ENCODE measurements at places on chromosomes 12 and 14.

GRCh38 chr12:132322206-132323132 lies 6.9 kb downstream of the GALNT9 start:
- no peak for DNase-seq

GRCh38 chr14:102218688-102219087 lies 79.0 kb downstream of the WDR20 start:
- no peak for DNase-seq

- DNase-seq: no peak
These were observed 41.4 kb downstream of the RIMBP2 start for GRCh38 chr12:130674676-130675075.

DNA sequence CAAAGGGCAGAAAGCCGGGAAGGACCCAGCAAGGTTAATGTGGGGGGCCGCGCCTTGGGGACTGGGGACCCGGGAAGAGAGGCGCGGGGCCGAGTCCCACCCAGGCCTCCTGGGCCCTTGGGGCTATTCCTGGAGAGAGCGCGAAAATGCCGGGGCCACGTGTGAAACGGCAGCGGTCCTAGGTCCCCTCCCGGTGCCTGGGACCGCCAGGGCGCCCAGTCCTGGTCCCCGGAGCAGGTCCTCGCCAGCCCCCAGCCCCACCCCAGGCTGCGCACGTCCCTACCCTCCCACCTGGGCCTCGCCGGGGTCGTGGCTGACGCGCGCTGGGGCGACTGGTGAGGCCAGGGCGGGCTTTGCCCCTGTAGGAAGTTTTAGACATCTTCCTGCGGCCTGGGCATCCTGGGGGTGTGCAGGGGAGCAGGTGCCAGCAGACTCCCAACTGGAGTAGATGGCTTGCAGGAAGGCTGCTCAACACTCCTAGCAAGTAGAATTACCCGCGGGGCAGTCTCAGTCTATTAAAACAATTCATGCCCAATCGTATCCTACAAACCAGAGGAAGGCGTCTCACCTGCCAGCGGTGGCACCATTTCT lies 708 bp downstream of the FAR2 start:
- no peak for DNase-seq

GRCh38 chr12:7107636-7108002 lies 1.4 kb downstream of the C1RL start:
- DNase-seq: no peak

GRCh38 chr14:60106339-60106738 lies 14.6 kb downstream of the PCNX4 start:
- no peak for DNase-seq

GRCh38 chr12:67239061-67239460 lies 30.1 kb upstream of the CAND1 start:
- DNase-seq: no peak

- no peak for DNase-seq
These were observed 201.9 kb downstream of the PHETA1 start for GRCh38 chr12:111166779-111167540.

- no peak for DNase-seq
These were observed 25.4 kb upstream of the ALG10B start for GRCh38 chr12:38291160-38291559.

- DNase-seq: no peak
These were observed 129.9 kb upstream of the FRMD6 start for GRCh38 chr14:51521764-51522163.

DNA sequence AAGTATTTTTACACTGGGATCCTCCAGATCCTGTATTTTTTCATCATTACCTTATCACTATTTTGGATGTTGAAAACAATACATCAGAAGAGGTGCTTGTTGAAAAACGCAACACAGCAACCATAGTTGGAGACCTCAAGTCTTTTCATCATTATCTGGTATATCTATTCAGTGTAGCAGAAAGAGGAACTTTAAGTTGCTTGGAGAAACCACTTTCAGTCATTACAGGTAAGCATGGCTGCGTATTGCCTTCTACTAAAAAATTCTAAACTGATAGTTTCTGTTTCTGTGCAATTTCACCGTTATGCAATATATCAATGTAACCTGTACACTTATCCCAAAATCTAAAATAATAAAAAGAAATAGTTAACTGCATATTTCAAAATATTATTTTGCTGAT lies 32.2 kb upstream of the PTPRQ start:
- DNase-seq: no peak

DNA sequence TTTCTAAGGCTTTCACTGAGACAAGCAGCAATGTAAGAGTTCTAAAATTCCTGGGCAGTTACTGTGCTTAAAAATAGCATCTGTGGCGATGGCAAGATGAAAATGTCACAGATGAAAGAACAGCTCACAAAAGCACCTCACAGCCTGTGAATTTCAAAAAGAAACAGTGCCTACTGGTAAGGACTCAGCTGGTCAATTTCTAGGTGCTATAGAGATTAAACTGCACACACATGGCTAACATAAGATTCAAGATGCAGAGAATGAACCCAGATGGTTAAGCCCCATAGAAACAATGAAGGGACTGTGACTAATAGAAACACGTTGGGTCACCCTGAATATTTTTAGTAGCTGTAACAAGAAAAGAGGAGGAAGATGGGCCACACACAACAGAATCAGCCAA lies 12.0 kb upstream of the IL26 start:
- no peak for DNase-seq

- DNase-seq: no peak
These were observed 5.7 kb upstream of the VTI1B start for GRCh38 chr14:67680121-67680602.

GRCh38 chr14:84323978-84324377 lies 1206.0 kb upstream of the FLRT2 start:
- DNase-seq: no peak

DNA sequence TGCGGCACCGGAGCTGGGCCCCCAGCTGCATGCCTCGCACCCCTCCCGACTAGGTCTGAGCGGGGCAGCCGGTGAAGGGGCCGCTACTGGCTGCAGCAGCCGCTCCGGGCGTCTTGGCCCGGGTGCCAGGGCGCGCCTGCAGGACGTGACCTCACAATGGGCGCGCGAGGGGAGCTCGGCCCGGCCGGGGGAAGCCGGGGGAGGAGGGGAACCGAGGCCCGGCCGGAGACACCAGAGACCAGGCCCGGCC lies 353 bp downstream of the BAG5 start:
- no peak for DNase-seq

DNA sequence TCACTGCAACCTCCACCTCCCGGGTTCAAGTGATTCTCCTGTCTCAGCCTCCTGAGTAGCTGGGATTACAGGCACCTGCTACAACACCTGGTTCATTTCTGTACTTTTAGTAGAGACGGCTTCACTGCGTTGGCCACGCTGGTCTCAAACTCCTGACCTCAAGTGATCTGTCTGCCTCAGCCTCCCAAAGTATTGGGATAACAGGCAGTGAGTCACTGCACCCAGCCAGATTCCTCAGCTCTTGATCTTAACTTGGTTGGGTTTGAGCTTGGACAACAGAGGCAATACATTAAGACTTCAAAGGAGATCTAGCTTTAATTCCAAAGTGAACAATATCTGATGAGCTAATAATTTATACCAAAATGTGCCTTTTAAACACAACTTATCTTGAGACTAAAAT lies 5.6 kb downstream of the DAZAP2 start:
- DNase-seq: no peak

- no peak for DNase-seq
These were observed 499 bp upstream of the GXYLT1 start for GRCh38 chr12:42145197-42145549.

GRCh38 chr14:67285876-67286452 lies 44.7 kb downstream of the PALS1 start:
- DNase-seq: no peak

- DNase-seq: peak; percentile 22
These were observed 152.1 kb downstream of the ADGRD1 start for GRCh38 chr12:131105736-131106348.

GRCh38 chr14:79415726-79416125 lies 795.6 kb downstream of the DIO2 start:
- no peak for DNase-seq

GRCh38 chr12:102955926-102956737 lies 1.3 kb upstream of the ASCL1 start:
- DNase-seq: no peak

GRCh38 chr12:25734529-25735180 lies 181.6 kb upstream of the LMNTD1 start:
- DNase-seq: no peak

DNA sequence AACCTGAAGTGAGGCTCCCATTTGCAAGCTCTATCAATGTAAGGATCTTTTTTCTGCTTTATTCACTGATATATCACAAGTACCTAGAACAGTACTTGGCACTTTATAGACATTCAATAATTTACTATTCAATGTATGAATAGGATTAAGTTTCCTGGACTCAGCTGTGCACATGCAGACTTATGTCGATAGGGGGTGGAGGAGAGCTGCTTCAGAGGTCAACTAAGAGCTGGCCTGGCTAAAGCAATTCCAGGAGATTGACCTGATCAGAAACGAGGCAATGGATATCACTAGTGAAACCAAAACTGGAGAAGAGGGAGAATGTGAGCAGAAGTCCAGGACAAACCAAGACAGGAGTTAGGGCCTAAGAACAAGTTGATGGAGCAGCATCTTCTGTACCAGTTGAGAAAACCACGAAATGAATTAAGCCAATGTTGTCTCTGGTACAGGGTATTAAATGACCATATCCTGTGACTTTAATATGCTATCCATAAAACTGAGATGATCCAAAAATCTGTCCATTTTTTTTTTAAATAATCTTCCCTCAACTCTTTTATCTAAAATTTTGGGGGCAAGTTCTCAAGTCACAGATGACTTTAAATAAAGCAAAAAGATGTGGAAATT lies 169.2 kb downstream of the PIK3C2G start:
- DNase-seq: no peak

GRCh38 chr12:106136263-106136662 lies 2.5 kb downstream of the NUAK1 start:
- peak; percentile 76 for DNase-seq

- DNase-seq: no peak
These were observed 740 bp downstream of the FGF23 start for GRCh38 chr12:4378772-4379171.

DNA sequence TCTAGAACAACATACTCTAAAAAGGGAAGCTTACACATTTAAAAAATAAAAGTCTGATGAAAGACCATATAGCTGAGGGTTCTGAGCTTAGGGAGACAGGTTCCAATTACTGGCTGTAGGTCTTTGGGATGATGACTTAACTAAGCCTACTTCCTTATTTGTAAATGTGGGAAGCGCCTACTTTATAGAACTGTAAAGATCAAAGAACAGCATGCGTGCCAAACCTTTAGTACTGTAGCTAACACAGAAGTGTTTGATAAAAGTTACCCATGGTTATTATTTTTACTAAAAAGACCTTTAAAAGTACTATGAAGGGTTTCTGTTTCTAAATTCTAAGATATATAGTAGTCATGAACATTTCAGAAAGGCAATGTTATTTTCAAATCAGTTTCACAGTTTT lies 35.7 kb downstream of the STK38L start:
- DNase-seq: no peak

GRCh38 chr14:30753452-30753851 lies 120.9 kb upstream of the COCH start:
- no peak for DNase-seq

GRCh38 chr12:124909831-124910560 lies 4.5 kb downstream of the UBC start:
- no peak for DNase-seq

- no peak for DNase-seq
These were observed 13.9 kb downstream of the ESRRB start for GRCh38 chr14:76389841-76390240.

- DNase-seq: no peak
These were observed 2.9 kb downstream of the DUSP16 start for GRCh38 chr12:12559719-12560296.

DNA sequence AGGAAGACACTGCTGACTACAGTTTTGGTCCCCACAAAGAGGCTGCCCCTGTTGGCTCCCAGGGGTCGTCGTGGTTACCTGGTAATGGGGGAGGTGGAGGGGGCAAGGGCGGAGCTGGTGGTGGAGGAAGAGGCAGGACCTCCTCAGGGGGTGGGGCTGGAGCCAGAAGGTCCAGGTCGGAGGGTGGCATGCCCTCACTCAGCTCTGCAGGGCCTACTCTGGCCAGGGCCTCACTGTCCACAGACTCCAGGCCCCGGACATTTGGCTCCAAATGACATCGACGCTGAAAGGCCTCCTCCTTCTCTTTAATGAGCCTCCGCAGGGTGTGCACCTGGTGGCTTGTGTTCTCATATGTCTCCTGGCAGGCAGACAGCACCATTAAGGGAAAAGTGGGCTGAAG lies 28.5 kb downstream of the PRPF40B start:
- DNase-seq: no peak

DNA sequence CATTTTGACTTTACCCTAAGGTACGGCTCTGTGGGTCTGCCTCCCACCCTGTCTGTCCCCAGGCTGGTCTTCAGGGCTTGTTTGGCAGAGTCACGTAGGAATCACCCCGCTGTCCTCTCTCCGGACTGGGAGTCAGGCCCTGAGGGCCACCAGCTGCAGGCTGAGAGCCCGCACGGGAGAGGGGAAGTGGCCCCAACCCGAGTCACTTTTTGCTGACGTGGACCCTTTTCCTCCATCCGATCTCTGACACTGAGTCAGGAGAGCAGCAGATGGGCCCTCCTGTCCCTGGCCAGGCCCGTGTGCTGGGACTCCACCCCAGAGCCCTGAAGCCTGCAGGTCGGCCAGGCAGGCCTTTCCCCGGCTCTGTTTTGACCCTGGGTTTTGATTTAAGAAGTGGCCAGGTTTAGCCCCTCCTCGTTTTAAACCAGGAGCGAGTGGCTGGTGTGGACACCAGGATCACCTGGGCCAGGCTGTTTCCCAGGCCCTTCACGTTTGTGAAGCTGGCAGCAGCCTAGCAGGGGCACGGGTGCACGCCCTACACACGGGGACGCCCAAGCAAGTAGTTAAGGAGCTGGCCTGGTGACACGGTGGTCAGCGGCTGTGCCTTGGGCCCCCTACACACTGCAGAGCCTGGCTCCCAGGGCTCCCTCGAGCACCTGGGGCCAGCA lies 12.5 kb upstream of the TEX22 start:
- no peak for DNase-seq

- peak; percentile 43 for DNase-seq
These were observed 890 bp upstream of the KIF26A start for GRCh38 chr14:104137297-104138097.

GRCh38 chr12:127284021-127284420 lies 982.9 kb upstream of the TMEM132C start:
- no peak for DNase-seq

DNA sequence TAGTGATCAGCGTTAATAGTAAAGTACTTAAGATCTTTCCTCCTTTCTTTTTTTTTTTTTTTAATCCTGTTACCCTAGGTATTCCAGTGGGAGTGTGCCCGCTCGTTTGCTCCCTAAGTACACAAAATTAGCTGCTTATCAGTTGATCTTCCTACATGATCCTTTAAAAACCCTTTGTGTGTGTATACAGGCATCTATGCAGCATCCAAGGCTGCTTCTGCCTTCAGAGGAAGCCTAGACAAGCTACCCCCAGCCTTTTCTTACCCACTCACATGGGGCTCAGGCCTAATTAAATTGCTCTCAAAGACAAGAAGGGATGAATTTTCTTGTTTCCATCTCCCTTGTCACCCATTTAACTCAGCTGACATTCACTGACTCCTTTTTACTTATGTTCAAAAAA lies 343.4 kb upstream of the LMO3 start:
- no peak for DNase-seq

- no peak for DNase-seq
These were observed at the start of gene PPP1R1A for GRCh38 chr12:54588110-54588889. Gene PPP1R1A, minus strand, starts transcription at chr12:54588659. Its CDS starts 171 bp downstream, at chr12:54588488.

GRCh38 chr12:104863296-104863948 lies 94.7 kb downstream of the SLC41A2 start:
- no peak for DNase-seq

All from stimulated activated CD8-positive, alpha-beta memory T cell treated with anti-CD3 and anti-CD28 coated beads, Interleukin-7, amount 100 ng/mL, for 24 hours (primary cell).